Activated CD4-positive, CD25-positive, alpha-beta regulatory T cell treated with anti-CD3 and anti-CD28 coated beads, Interleukin-2, amount 50 U/mL, for 72 hours (primary cell): ENCODE measurements at places on chromosomes 11 and 22.
A peak's percentile ranks its signal among the peaks of the same experiment; 100 is the strongest.

- DNase-seq, result no peak
Observed at GRCh38 chr11:34302046-34302921, 55.5 kb downstream of the ABTB2 start.

DNA sequence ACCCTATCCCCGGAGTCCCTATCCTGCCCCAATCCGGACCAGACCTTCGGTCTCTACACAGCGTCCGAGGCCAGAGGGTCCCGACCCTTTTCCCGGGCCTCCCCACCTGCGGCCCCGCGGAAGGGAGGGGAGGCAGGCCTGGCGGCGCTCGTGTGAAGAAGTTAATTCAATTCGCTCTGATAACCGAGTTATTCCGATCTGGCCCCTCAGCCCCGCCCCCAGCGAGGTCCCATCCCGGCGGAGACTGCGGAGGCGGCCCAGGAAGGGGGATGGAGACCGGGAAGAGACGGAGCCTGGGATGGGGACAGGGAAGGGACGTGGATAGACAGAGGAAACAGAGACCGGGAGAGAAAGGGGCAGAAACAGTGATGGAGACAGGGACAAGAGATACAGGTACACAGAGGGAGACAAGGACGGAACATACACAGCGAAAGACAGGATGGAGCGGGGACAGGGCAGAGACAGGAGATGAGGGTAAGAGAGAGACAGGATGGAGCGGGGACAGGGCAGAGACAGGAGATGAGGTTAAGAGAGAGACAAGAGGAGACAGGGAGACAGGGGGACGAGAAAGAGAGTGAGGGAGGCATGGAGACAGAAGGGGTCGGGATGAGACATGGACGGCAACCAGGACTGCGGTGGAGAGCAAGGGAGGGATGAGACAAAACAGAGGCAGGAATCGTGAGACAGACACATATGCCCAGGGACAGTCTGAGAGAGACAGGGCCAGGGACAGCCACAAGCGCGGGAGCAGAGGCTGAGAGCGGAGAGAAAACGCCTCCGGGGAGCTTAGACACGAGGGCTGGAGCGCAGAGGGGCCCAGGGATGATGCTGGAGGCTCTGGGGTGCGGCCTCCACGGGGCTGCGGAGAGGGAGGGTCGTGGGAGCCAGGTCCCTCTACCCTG, 636 bp upstream of the PHOX2A start:
- DNase-seq, result no peak

- no peak for DNase-seq
Observed at GRCh38 chr11:40754297-40754696, 705.2 kb downstream of the LRRC4C start.

DNA sequence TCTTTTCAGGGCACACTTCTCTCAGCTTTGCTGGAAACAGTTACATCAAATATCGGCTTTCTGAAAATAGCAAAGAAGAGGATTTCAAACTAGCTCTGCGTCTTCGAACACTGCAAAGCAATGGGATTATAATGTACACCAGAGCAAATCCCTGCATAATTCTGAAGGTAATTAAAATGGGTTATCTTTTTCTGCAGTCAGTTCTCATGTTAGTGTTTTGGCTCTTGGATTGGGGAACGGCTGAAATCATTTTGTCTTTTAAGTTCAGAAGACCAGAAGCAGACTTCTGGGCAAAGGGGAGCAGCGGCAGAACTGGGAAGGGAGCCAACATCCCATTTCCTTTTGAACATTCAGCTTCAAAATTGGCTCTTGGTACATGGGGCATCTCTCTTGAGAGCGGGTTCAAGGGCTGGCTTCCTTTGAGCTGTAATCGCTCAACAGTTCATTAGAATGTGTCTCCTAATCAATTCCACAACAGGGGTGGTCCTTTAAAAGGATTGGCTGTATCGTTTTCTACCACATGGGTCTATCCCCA, 110.2 kb upstream of the MTNR1B start:
- DNase-seq, result no peak

DNA sequence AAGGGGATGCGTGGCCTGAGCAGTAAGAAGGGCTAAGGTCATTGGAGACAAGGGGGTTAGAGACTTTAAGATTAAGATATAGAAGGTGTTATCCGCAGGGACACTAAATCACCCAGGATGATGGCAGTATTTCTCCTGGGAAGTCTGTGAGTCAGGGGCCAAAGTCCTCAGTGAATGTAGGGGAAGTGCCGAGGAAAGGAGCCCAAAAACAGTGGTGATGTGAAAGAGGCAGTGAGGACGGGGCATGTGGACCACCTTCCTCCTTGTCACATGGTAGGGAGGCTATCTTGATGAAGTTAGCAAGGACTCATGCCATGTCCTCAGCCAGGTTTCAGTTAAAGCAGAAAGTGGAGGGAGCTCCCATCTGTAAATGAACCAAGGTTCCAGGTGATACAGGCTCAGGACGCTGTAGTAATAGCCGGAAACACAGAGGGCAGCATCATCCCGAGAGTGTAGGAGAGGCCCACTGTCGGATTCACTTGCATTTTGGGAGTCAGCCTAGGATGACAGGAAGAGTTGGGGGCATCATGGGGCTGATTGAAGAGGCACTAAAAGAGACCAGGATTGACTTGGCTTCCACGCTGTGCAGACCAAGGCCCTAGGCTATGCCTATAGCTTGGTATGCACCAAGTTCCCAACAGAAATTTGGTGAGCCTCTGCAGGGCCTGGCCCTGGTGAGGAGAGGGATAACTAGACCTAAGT, 33.5 kb downstream of the WEE1 start:
- DNase-seq, result no peak

GRCh38 chr22:45552580-45553350, 50.1 kb downstream of the FBLN1 start:
- DNase-seq, result no peak

- no peak for DNase-seq
Observed at GRCh38 chr11:119844808-119845207, 115.8 kb upstream of the NECTIN1 start.

GRCh38 chr11:22703040-22703439, 36.6 kb downstream of the GAS2 start:
- no peak for DNase-seq

DNA sequence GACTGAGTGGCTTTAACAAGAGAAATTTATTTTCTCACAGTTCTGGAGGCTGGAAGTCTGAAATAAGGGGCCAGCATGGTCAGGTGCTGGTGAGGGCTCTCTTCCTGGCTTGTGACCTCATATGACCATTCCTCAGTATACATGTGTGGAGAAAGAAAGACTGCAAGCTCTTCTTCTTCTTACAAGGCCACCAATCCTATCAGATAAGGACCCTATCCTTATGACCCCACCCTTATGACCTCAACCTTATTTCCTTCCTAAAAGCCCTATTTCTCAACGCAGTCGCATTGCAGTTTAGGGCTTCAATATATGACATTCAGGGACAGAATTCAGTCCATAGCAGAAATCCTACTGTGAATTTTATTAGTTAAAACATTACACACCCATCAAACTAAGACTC, 124.4 kb upstream of the RAG2 start:
- no peak for DNase-seq

GRCh38 chr11:100827934-100828661, 141.0 kb downstream of the ARHGAP42 start:
- no peak for DNase-seq

DNA sequence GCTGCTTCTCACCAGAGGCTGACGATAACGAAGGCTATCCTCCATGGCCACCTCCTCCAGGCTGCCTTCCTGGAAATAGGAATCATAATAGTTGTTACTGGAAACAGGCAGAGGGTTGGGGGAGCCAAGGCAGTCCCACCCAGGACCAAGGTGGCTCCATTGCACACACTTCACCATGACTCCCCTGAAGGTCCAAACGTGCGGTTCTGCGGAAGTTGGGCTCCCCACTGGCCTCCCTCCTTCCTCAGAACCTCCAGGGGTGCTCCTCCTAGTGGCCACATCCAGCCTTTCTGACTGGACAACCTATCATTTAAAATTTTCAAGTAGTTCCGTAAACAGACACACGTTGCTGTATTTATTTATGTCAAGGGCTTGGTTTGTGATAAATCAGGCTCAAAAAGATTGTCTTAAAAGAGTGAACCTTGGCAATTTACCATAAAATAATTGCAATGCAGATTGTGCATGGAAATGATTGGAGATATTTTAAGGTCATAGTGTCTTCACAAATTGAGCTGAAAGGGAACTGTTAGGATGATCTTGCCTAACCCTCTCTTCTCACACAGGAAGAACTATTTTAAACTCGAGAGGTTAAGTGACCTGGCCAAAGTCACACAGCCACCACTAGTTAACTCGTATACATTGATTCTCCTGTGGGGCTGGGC, 1.4 kb upstream of the TCN2 start:
- peak; percentile 50 for DNase-seq

GRCh38 chr11:31798554-31799434, 12.3 kb downstream of the PAX6 start:
- DNase-seq, result no peak

DNA sequence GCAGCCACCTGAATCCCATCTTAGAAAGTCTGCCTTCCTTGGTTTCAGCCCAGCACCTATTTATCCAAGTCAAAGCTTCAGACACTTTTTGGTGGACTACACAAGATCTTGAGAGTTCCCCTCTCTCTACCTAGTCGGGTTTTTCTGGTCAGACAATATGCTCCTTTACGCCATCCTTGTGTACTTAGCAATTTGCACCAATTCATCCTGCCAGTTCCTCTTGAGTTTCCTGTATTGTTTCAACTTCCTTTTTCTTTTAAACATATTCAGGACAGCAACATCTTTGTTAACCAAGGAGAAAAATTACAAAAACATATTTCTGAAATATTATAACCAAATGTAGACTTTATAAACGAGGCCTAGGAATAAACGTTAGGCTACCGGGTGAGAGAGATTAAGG, 368.2 kb upstream of the CADM1 start:
- DNase-seq, result no peak

- DNase-seq, result peak; percentile 18
Observed at GRCh38 chr22:49214976-49215375, 612.7 kb downstream of the BRD1 start.

DNA sequence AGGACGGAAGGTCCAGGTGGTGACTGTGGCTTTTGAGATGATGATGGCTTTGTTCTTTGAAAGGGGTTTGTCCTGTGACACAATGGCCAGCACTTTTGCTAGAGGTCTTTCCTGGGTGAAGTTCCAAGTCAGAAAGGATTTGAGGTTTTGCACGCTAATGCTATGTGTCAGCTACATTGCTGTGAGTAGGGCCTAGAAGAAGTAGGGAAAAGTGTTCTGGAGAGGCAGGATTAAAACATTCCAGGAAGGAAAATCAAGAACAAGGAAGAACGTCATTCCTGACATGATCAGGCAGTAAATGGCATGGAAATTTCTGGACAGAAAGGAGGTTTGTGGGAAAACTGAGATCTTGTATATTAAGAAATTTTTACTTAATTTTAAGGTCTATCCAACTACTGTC, 290.7 kb downstream of the NTM start:
- no peak for DNase-seq

GRCh38 chr22:36330127-36330526, 57.6 kb downstream of the MYH9 start:
- no peak for DNase-seq
